ENCODE measurements at places on chromosomes 5 and 9.

GRCh38 chr5:141821430-141821925, 56.7 kb downstream of the PCDH1 start:
- DNase-seq, result no peak
- no peak overlapping the region for H3K4me3 ChIP-seq
- peaks cover 11% of the 10 kb centered on the region for H3K27me3 ChIP-seq
- H3K36me3 ChIP-seq, result no peaks in the 10 kb centered on the region
- H3K27ac ChIP-seq, result peak overlapping the region; percentile 32
- no peaks in the 10 kb centered on the region for H3K4me1 ChIP-seq

GRCh38 chr9:99726758-99727157, 94.9 kb upstream of the NR4A3 start:
- H3K36me3 ChIP-seq, result no peaks in the 10 kb centered on the region
- DNase-seq, result no peak
- H3K4me1 ChIP-seq, result no peaks in the 10 kb centered on the region
- no peak overlapping the region for H3K27ac ChIP-seq
- no peak overlapping the region for H3K4me3 ChIP-seq
- H3K27me3 ChIP-seq, result no peaks in the 10 kb centered on the region

GRCh38 chr5:106127985-106128384, 1542.8 kb downstream of the EFNA5 start:
- H3K4me3 ChIP-seq, result no peak overlapping the region
- no peak overlapping the region for H3K27ac ChIP-seq
- DNase-seq, result no peak
- no peaks in the 10 kb centered on the region for H3K4me1 ChIP-seq
- no peaks in the 10 kb centered on the region for H3K36me3 ChIP-seq
- no peaks in the 10 kb centered on the region for H3K27me3 ChIP-seq

DNA sequence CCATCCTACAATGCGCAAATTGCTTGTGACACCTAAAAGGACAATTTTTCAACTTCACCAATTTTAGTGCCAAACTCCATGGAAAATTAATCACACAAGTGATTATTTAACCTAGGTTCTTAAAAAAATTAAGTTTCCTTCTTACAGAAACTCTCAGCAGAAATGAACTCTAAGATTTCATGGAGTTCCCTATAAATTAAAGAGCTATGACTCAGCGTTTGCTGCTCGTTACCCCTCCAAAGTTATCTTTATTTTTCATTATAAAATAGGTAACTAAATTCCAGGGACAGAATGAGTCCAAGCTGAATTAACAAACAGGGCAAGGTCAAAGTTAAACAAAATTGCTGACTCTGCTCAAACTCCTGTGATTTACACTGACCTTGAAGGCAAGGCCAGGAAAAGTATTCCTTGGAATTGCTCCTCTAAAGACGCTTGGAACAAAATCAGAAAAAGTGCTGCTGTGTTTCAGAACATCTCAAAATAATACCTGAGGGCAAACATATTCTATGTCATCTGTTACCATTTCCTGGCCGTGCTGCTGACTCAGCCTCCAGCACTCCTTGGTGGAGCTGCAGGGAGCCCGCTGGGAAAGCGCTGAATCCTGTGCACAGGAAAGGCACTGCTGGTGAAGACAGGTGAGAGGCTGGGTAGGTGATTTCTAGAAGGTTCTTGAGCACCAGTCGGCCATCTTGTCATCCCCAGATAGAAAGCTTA, 2.5 kb upstream of the CMBL start:
- no peaks in the 10 kb centered on the region for H3K27me3 ChIP-seq
- DNase-seq, result no peak
- H3K36me3 ChIP-seq, result no peaks in the 10 kb centered on the region
- H3K4me3 ChIP-seq, result no peak overlapping the region

GRCh38 chr5:139105621-139106071, 92.5 kb downstream of the SIL1 start:
- peak overlapping the region; percentile 73 for H3K27ac ChIP-seq
- no peaks in the 10 kb centered on the region for H3K36me3 ChIP-seq
- peak overlapping the region; percentile 48 for H3K4me3 ChIP-seq

DNA sequence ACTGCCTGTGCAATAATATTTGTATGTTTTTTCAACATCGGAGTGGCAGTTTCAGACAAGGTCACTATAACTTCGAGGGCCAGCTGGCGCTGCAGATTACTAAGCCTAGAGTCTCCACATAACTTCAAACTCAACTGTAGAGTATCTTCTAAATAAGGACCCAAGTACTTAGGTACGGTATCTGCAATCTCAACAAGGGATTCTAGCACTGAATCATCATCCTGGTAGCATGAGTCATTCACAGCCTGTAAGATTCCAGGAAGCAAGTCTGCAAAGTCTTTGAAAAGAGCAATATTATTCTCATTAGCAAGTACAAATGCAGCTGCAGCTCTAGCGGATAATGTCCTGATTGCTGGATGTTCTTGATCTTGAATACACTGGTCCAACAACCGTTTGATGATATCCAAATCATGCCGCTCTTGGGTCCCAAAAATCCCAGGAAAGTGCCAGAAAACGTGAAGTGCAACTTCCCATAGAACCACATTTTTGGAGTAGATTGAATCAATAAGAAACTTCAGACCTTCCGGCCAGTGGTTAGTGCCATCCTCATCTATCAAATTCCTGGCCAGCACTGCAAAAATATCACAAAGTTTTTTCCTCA, 654 bp downstream of the RANBP6 start:
- peak overlapping the region; percentile 91 for H3K27ac ChIP-seq
- H3K4me1 ChIP-seq, result peaks cover 37% of the 10 kb centered on the region
- peaks cover 30% of the 10 kb centered on the region for H3K36me3 ChIP-seq
- peak overlapping the region; percentile 93 for H3K4me3 ChIP-seq
- H3K27me3 ChIP-seq, result no peaks in the 10 kb centered on the region

DNA sequence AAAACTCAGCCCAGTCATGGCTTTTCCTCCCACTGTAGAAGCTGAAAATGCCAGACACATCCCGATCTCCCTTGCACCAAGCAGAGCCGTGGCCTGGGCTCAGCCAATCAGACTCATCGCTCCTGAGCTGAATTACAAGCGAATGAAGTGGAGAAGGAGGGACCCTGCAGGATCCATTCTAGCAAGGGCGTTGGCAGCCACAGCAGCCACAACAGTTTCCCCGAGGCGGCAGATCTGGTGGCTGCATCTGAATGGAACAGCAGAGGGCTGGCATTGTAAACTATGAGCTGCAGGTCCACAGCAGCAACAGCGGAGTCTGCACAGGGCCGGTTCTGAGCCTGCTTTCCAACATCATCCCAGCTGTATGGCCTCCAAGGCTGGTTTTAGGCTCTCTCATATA, 23.8 kb downstream of the ALG2 start:
- no peaks in the 10 kb centered on the region for H3K36me3 ChIP-seq
- DNase-seq, result no peak
- no peak overlapping the region for H3K27ac ChIP-seq
- no peaks in the 10 kb centered on the region for H3K4me1 ChIP-seq
- no peak overlapping the region for H3K4me3 ChIP-seq

DNA sequence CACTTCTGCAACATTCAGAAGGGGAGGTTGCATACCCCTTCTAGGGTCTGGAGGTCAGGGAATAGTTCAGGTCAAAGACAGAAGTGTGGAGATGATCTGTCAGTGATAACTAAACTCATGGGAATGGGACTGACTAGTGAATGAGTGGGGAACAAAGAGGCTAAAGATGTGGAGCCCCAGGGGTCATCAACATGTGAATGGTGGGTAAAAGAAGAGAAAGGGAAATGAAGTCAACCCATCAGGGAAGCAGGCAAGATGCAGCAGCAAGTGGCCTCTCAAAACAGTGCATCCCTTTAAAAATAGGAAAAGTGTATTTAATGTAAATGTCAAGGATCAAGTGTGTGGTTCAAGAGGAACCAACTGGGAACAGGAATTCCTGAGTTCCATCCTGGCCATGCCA, 69.9 kb downstream of the PLPPR1 start:
- H3K4me3 ChIP-seq, result no peak overlapping the region
- H3K36me3 ChIP-seq, result no peaks in the 10 kb centered on the region
- H3K4me1 ChIP-seq, result no peaks in the 10 kb centered on the region
- no peaks in the 10 kb centered on the region for H3K27me3 ChIP-seq
- H3K27ac ChIP-seq, result no peak overlapping the region

DNA sequence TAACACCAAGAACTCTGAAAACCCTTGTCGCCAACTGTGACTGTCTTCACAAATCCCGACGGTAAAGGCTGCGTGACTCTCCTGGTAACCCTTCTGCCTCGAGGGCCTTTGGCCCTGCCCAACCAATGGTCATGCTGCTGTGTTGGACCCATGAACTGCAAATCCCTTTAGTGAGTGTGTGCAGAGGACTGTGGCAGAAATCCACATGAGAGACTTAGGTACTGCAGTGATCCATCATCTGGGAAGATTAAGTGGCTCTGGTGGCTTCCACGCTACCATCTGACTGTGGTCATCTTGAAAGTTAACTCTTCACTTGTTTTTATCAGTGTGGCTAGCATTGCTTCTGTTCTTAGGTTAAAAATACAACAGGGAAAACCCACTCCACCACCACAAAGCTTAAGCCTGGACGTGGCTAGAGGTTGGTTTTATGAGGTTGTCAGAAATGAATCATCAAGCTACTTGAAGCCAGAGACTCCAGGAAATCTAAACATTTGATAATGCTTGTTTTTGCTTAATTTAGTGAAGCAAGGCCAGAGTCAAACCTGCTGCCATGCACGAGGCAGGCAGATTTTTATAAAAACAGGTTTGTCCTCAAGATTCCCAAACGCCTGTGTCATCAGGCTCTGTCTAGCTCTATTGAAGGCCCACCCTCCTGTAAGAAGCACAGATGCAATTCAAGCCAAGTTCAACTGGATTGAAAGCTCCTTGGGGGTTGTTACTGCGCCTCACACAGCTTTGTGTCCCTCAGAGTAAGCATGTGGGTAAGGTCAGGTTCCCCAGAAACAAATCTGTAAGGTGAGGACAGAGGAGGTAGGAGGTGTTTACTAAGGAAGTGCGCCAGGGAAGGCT, 52.7 kb upstream of the ERCC6L2 start:
- no peak overlapping the region for H3K4me3 ChIP-seq
- no peaks in the 10 kb centered on the region for H3K4me1 ChIP-seq
- H3K27me3 ChIP-seq, result no peaks in the 10 kb centered on the region
- no peak for DNase-seq
- no peak overlapping the region for H3K27ac ChIP-seq
- H3K36me3 ChIP-seq, result no peaks in the 10 kb centered on the region

DNA sequence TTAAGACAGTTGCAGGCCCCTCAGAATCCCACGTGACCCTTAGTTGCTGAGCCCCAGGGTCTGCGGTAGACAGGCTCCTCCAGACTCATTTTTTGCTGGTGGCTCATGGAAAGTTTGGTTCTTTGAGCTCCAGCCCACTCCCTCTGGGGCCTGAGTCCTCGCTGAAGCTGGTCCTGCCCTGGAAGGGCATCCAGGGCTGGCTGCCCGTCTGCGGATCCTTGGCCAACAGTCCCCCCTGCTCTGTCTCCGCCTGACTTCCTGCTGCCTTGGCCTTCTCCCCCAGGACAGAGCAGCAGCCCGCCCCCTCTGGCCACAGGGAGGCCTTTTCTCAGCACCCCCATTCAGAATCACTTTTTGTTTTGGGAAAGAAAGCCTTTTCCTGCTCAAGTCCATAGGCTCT, 24.4 kb downstream of the SLC6A7 start:
- H3K4me1 ChIP-seq, result no peaks in the 10 kb centered on the region
- H3K27ac ChIP-seq, result peak overlapping the region; percentile 36
- no peak overlapping the region for H3K4me3 ChIP-seq

DNA sequence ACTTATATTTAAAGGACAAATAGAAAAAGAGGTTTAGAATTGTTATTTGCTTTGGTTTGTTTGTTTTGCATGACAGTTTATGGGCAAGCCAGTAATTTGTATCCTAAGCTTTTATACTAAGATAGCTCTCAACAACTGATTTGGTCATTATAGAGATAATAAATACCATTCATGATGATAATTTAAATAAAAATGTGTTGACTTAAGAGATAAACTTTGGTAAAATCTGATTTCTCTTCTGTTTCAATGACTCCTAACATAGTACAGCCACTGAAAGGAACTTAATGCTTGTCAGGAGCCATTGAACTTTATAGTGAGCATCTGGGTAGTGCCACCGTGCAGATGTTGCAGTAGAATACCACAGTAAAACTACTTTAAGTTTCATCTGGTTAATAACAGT, 160.7 kb upstream of the ACOT12 start:
- no peak for DNase-seq
- H3K4me1 ChIP-seq, result peaks cover 22% of the 10 kb centered on the region
- H3K27me3 ChIP-seq, result no peaks in the 10 kb centered on the region
- no peak overlapping the region for H3K27ac ChIP-seq
